ENCODE measurements at places on chromosomes 2 and 18. TPM values are rescaled to one million over a fixed set of nuclear protein-coding genes. Genes with fewer than 3 reads are reported as not detected.

DNA sequence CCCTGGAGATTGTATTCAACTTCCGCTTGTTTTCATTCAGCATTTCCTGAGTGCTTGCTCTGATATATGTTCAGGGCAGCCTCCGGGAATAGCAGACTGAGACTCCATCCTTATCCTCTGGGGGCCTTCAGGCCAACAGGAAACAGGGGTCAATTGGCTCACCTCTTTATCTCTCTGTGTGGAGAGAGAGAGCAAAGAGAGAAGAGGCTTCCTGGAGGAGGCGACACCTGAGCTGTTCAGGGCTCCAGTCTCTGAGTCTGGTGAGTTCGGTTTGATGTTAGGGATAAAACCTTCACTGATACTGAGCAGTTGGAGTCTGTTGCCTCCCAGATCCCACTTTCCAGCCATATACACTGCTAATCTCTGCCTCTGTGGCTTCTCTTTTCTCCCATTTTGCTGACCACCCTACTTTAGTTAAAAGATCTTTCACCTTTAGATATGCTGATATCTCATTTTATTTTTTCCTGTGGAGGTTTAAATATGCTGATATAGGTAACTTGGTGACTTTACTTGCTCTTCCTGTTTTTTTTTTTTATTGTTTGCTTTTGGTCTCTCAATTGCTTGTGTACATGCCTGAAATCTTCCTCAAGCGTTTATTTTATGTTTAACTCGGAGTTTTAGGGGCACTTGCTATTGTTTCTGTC is 56.9 kb downstream of the KCNS3 start:
- DNase-seq: no peak

- peak; percentile 24 for DNase-seq
These were observed 260.4 kb upstream of the SP5 start for GRCh38 chr2:170454471-170455372.

PLCD4 gene
- total RNA-seq: 3.8 TPM

DNA sequence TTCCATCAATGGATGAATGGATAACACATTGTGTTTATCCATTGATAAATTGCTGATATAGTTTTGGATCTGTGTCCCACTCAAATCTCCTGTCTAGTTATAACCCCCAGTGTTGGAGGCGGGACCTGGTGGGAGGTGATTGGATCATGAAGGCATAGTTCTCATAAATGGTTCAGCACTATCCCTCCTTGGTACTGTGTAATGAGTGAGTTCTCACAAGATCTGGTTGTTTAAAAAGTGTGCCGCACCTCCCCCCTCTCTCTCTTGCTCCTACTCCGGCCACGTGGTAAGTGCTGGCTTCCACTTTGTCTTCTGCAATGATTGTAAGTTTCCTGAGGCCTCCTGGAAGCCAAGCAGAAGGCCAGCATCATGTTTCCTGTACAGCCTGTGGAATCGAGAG is 23.9 kb upstream of the SPATA3 start:
- DNase-seq: no peak

- DNase-seq: no peak
These were observed 66.9 kb downstream of the TRAPPC12 start for GRCh38 chr2:3446381-3446780.

ANKRD29 gene
- 1.2 TPM for total RNA-seq

RIT2 gene
- not detected for total RNA-seq

CACNB4 gene
- 1.3 TPM for total RNA-seq

DNA sequence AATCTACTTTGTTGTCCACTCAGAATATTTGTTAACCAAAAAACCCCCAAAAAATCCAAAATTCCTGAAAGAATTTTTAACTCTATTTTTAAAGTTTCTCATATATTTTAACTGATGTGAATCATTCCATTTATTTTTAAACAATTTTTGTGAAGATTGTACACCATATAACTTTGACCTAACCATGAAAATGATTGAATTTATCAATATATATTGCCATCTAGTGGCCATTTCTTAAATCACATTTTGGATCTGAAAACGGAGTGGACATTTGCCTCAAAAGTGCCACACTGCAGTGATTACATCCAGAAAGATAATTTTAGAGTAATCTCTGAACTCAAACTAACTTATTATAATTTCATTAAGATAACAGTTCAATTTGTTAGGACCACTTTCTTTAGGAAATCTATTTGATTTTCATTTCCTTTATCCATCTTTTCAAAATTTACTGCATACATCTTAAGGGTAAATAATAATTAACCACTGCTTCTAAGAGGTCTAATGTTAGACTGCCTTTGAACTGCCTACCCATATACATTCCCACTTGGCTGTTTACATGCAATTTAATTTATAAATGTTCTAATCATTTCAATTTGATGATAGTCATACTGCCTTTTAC is 71.1 kb downstream of the DSC3 start:
- DNase-seq: no peak

DNA sequence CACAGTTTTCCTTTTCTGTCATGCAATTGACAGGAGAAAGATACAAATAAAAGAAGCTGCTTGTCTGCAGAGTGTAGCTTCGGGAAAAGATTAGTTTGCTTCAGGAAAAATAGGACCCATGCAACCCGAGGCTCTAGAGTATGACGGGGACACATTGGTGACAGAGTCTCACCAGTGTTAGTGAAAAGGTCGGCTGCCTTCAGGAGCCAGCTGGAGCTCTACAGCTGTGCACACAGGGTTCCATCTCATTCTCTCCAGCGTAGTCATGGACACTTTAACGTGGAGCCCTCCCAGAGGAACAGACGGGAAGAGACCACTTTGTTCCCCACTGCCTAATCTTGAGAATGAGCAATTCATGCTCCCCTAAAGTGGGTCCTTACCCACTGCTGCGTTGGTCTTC is 42.9 kb downstream of the FECH start:
- DNase-seq: no peak

DNA sequence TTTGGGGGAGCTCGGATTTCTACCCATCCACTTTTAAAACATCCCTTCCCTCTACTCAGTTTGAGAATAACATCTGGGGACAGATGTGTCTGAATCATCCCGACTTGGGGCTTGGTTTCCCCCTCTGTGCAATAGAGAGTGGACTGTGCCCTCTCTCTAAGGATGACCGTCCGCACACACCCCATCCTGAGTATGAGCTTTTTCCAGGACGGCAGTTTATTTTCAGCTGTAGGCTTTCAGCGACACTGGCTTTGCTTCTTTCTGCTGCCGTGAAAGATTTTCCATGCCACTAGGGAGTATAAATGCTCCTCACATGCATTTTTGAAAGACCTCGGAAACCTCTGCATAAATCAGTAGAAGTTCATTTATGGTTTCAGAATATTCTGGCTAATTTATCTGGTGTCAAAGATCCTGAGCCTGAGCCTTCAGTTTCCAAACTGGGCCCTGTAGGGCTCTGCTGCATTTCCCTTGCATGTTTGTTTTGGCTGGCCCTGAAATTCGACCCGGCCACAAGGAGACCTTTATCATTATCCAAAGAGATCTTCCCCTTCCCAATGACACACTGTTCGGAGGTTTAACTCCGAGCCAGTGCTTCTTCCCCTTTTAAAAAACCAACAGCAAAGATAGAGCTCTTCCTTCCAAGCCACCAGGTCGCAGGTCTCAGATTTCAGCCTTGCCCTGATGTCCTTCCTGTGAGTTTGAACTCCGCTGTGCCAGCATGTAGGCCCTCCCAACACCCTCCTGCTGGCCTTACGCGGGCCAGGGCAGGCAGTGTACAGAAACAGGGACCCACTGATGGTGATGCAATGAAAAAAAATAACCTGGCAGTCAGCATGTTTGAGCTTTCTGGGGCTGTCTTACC is 53.3 kb downstream of the FECH start:
- no peak for DNase-seq

DNA sequence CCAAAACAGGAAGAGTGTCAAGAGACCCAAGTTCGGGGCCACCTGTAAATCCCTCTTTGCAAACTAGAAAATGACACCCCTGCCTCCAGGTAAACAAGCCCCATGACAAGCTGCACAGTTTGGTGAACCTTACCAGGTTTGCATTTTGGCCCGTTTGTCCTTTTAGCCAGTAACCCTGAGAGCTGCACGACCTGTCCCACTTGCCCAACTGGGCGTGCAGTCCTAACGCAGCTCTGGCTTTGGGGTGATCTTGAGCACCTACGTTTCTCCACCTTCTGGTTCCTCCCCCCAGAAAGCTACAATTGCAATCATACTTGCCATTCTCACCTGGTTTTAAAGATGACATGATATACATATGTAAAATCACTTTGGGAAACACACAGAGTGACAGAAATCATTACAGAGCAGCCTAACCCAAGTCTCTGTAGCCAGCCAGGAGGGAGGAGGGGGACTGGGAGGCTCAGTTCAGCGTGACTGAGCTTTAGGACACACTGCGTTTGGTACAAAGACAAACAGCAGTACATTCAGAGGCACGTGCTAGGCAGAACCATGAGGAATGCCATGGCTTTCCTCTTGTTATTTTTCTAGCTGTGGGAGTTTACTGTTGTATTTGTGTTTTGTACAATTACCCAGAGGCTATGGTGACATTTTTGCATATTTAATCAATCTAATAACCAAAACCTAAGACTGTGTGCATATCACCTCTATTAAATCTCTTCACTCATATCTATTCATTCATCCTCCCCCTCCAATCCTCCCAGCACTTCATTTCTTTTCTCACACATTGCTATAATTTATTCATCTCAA is 304.0 kb downstream of the IRS1 start:
- no peak for DNase-seq

SMCHD1 gene
- 62.0 TPM for total RNA-seq

GRCh38 chr18:21575656-21576055 is 24.8 kb downstream of the ESCO1 start:
- no peak for DNase-seq

- no peak for DNase-seq
These were observed 86.8 kb downstream of the ERBB4 start for GRCh38 chr2:212451786-212452231.

CHRNG gene
- total RNA-seq: not detected

- peak; percentile 7 for DNase-seq
These were observed 404.6 kb upstream of the CWC22 start for GRCh38 chr2:180411661-180412060.

IL1F10 gene
- total RNA-seq: not detected

DNA sequence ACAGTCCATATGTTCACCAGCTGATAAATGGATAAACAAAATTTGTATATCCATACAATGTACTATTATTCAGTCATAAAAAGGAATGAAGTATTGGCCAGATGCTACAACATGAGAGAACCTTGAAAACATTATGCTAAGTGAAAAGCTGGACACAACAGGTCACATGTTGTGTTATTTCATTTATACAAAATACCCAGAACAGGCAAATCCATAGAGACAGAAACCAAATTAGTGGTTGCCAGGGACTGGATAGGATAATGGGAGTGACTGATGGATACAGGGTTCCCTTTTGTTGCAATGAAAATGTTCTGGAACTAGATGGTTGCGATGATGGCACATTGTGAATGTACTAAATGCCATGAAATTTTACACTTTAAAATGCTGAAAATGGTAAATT is 10.2 kb upstream of the PCARE start:
- DNase-seq: no peak

- no peak for DNase-seq
These were observed 677.8 kb downstream of the TSN start for GRCh38 chr2:122433123-122433754.

GRCh38 chr18:44062345-44062744 is 618.3 kb upstream of the SETBP1 start:
- DNase-seq: no peak

DNA sequence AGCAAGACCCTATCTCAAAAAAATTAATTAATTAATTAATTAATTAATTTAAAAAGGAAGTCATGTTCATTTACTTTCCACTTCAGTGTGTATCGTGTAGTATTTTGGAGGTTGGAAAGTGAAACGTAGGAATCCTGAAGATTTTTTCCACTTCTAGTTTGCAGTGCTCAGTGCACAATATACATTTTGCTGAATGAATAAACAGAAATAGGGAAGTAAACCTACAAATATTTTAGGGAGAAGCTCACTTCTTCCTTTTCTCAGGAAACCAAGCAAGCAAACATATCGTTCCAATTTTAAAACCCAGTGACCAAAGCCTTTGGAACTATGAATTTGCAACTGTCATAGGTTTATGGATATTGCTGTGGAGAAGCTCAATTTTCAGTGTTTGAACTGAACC is 27.8 kb downstream of the SLC14A1 start:
- DNase-seq: no peak

DNA sequence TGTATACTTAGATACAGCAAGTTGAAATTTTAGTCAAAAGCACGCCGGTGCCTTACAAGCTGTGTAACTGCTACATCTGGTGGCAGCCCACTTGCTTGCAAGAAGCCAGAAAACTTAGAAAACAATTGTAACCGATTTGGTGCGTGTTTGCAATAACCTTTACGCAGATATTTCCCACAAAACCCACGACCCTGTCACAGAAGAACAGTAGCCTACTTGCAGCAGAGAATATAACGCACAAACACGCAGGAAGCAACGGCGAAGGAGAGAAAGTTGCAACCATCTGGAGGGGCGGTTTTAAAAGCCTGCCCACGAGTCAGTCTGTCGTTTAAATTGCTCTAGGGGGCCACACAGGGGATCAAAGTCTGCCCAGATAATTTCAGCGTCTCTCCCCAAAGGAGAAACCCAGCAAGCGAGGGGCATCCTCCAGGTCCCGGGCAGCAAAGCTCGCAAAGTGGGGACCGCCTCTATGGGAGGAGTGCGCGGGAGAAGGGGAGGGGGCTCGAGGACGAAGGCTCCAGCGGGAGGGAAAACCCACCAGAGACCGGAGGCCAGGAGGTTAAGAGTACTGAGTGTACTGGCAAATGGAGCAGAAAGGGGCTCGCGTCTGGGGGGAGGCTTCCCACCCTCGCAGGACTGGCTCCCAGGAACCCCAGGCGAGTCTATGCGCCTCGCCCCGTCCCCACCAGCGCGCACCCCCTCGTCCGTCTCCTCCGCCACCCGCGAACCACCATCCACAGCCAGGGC is 1.1 kb downstream of the TLK1 start:
- DNase-seq: peak; percentile 58

WDFY1 gene
- 73.4 TPM for total RNA-seq

DNA sequence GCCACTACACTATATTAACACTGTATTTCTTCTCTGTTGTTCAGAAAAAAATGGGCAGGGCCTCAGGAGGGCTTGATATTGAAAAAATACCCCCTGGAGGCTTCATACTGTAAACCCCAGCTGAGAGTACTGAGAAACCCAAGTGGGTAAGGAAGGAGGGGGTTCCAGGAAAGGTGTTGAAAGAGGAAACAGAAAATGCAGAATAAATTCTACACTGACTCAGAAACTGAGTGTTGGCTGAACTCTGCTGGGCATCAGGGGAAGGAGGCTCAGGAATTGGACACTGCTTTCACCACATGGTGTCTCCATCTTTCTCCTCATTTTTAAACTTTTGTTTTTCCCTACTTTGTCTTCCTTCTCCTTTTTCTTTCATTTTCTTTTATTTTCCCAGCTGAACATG is 253.7 kb downstream of the DYM start:
- DNase-seq: no peak
